Stimulated activated CD8-positive, alpha-beta memory T cell treated with anti-CD3 and anti-CD28 coated beads, Interleukin-15, amount 100 ng/mL, for 4 hours (primary cell): ENCODE measurements at places on chromosomes 6 and 20.

- DNase-seq: no peak
Observed at GRCh38 chr20:20022498-20022897, 5.3 kb downstream of the NAA20 start.

DNA sequence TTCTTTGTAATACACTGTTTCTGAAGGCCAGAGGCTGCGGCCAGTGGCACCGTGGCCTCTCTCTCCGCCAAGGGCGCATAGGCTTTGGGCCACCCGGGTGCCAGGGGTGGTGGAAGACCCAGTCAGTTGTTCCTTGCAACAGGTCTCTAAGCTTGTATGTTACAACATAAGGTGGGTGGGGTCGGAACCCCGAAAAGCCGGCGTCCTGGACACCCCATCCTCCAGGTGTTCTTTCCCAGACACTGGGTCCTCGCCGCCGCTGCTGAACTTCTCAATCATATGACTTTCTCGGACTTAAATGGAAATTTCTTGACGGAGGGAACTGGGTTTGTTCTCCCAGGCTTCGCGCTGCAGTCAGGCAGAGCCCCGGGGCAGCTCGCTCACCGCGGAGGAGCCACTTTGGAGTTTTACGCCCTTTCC, 983 bp upstream of the KCNQ5 start:
- DNase-seq: no peak

- DNase-seq: no peak
Observed at GRCh38 chr6:14275493-14275851, 157.9 kb downstream of the CD83 start.

GRCh38 chr6:61887423-61887822, 398.6 kb downstream of the KHDRBS2 start:
- DNase-seq: no peak

- no peak for DNase-seq
Observed at GRCh38 chr6:157929765-157930319, 51.8 kb upstream of the SYNJ2 start.

- DNase-seq: no peak
Observed at GRCh38 chr20:24684956-24685691, 215.7 kb downstream of the SYNDIG1 start.

GRCh38 chr6:26202201-26202611, 115.0 kb downstream of the HFE start:
- no peak for DNase-seq

- no peak for DNase-seq
Observed at GRCh38 chr20:6703047-6703446, 64.4 kb upstream of the BMP2 start.

- DNase-seq: no peak
Observed at GRCh38 chr6:34246563-34247391, 2.0 kb downstream of the SMIM29 start.

GRCh38 chr6:255751-256083, 36.6 kb upstream of the DUSP22 start:
- DNase-seq: no peak

GRCh38 chr6:126721581-126722160, 381.8 kb downstream of the CENPW start:
- DNase-seq: no peak

- DNase-seq: no peak
Observed at GRCh38 chr6:165615636-165616035, 47.4 kb downstream of the PDE10A start.

- no peak for DNase-seq
Observed at GRCh38 chr6:11179419-11180202, 52.9 kb downstream of the NEDD9 start.

DNA sequence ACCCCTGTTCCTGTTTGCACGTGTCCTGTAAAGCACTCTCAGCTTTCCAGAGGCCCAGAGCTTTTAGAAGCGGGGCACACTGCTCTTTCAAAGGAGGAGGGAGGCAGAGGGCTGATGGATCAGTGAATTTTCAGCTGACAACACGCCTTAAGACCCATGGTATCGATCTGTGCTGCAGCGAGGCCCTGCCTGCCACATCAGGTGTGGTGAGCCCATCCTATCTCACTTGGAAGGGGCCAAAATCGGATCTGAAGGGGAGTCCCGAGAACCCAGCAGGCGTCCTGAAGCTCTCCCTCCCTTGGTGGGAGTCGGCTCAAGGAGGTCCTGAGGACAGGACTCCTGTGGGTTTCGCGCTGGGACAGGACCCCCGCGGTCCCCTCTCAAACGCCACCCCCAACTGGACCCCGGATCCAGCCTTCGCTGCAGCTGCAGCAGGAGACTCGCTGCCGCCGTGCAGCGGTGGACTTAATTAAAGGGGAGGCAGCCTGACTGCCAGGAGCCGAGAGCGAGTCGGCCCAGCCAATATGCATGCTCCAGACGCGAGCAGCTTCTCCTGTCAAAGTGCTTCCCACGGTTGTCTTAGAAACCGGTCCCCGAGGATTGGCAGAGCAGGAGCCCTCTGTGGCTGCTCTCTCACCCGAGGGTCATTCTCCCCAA, 580.0 kb upstream of the ZNF337 start:
- DNase-seq: no peak

DNA sequence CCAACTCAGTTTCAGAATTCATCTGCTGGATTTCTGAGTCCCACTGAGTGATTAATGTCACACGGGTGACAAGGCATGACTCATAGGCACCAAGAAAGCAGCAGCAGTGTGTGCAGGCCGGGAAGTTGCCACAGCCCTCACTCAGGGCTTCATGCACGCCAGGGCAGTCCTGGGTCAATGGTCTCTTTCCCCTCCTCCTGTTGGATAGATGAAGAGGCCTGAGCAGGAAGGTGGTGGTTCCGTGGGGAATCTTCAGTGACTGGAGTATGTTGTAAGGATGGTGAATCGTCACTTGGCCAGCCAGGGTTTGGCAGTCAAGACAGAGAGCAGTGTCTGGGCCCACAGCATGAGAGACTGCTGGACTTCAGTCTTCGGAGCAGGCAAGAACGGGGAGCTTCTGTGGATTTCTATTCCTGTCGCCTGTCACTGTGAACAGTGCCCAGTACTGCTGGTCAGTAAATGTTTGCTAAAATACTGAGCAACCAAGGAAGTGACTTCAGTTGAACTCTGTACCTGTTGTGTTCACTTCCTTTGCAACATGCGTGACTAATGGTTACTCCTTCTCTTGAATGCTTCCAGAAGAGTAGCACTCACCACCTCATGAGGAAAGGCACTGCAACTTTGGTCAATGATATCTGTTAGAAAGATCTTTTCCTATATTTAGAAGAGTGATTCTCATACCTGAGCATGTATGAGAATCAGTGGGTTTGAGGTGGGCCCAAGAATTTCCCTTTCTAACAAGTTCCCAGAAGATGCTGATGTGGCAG, 62.0 kb upstream of the CD93 start:
- no peak for DNase-seq

- DNase-seq: no peak
Observed at GRCh38 chr6:11093376-11093625, 333 bp upstream of the SMIM13 start.

GRCh38 chr6:40710626-40711330, 123.6 kb upstream of the LRFN2 start:
- no peak for DNase-seq

GRCh38 chr6:111600588-111601445, 4.9 kb downstream of the TRAF3IP2 start:
- no peak for DNase-seq

- DNase-seq: no peak
Observed at GRCh38 chr20:58712151-58712791, 19.7 kb downstream of the NPEPL1 start.

- DNase-seq: no peak
Observed at GRCh38 chr20:47686545-47686944, 98.7 kb downstream of the SULF2 start.

DNA sequence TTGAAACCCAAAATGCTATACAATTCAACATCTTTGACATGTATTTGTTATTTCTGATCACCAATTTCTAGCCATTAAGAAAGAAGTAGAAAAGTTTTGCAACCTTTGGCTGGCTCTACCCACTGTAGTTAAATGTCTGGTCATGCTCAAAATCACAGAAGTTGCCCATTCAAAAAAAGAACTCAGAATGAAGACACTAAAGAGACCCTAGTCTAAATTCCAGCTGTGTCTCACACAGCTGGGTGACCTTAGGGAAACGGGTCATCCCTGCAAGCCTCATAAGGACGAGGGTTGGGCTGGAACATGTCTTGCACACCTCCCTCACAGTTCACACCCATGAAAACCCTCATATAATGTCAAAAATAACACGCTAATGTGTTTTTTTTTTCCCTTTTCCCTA, 10.3 kb downstream of the FOXQ1 start:
- DNase-seq: no peak

DNA sequence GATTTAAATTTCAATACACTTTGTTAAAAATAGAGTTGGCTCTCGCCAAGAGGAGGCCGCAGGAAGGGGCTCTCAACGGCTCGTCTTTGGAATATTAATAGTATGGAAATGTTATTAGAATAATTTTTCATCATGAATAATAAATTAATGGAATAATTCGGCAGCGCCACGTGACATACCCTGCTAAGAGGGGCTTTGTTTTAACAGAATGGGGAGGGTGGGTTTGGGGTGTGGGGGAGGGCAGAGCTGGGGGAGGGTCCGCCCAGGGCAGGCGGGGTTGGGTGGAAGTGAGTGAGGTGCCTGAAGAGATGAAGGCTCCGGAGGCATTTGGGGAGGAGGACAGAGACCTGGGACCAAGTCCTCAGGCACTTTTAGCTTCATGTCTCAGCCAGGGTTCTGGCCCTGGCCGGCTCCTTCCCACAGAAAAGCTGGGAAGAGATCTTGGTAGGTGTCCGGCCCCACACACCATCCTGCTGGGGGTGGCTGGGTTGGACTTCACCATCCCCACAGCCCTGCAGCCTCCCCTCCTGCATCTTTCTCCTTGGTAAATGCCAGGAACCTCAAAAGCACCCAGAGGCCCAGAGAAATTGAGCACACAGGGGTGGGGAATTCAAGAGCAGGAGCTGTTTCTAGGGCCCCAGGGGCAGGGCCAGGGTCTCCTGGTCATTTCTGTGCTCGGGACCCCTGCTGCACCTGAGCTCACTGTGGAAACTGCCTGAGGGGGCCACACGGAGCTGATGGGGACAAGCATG, 93.6 kb upstream of the BHLHE23 start:
- no peak for DNase-seq

GRCh38 chr20:61254881-61255626, 3.0 kb downstream of the CDH4 start:
- DNase-seq: no peak

DNA sequence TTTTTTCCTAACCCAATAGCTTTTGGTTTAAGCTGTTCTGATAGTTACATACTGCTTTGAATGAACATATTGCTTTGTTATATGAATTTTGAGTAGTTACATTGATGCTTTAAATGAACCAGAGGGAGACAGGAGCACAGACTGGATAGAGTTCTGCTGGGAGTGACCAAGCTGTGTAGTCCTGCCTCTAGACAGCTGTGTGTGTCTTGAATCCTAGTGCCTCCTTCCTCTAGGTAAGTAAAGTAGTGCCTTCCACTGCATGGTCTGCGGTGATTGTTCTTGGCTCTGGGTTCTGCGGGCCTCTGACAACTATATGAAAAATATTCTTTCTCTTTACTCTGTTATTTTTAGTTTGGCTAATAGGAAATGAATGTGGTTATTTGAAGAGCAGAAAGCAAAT, 46.0 kb upstream of the ADGRG6 start:
- no peak for DNase-seq

- DNase-seq: no peak
Observed at GRCh38 chr6:4133941-4134838, 1.2 kb downstream of the ECI2 start.

DNA sequence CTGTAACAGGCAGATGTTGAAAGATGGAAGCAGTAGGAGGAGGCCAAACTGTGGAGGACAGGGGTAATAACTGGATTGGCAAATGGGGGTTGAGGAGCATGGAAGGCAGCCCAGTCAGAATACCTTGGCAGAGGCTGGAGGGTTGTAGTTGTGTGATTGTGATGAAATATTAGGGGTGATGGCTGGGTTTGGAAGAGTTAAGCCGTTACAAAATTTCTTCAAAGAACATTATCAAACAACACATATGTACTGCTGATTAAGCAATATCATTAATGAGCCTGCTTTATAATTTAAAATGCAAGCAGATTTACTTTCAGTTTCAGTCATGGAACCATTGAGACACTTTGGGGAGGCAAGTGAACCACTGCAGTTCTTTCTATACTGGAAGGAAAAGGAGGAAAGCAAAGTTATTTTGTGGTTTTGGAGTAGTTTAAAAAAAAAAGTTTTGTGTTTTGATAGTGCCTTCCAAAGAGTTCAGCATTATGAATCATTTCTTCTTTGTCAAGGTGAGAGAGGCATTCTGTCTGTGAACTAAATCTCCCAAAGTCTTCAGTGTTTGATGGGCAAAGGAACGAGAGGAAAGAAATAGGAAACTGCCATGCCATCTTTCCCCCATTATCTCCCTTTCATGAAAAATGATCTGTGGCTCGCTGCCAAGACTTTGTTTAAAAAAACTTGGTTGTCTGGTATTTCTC, 20.7 kb downstream of the FOXO3 start:
- DNase-seq: no peak

- DNase-seq: no peak
Observed at GRCh38 chr6:35400901-35401311, 51.2 kb upstream of the FANCE start.

DNA sequence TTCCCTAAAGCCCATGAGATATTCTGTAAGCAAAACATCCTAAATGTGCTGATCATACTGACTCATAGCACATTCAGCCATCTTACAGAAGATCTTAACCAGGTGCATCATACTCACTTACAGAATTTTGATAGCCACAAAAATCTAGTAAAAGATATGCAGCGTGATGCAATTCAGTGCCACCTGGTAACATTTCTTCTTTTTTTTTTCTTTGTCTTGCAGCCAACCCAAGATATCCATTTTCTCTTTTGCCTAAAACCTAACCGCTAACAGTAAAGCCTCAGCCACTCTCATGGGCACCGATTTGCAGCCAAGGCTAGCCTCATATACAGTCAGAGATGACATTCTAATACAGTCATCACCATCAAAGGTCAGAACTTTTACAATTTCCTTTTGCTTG, 293.3 kb downstream of the HACE1 start:
- DNase-seq: no peak

DNA sequence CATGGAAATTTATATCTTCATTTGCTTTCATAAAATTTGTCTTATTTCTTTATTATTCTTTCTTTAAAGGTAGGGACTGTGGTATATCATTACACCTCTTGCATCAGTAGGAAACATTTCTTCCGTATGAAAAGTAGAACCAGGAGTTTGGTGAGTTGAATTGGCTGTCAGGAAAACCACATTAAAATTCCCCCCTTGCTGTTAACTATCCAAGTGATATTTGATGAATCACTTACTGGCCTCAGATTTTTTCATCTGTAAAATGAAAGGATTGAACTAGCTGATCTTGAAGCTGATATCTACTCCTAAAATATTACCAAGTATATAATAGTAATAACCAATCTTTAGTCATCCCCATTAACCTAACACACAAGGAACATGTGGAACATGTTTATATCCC, 460.9 kb downstream of the GJA1 start:
- DNase-seq: no peak

- no peak for DNase-seq
Observed at GRCh38 chr20:52936351-52937340, 35.5 kb upstream of the TSHZ2 start.

- DNase-seq: no peak
Observed at GRCh38 chr20:25318471-25319240, 70.8 kb downstream of the PYGB start.

- DNase-seq: no peak
Observed at GRCh38 chr20:3251806-3252205, 12.8 kb upstream of the SLC4A11 start.
